ENCODE measurements at places on chromosomes 6 and 20.

GRCh38 chr20:62451156-62451767 lies 23.9 kb upstream of the RBBP8NL start:
- no peak for DNase-seq

- DNase-seq: no peak
Measured at GRCh38 chr6:150719099-150719766, 119.5 kb downstream of the PLEKHG1 start.

DNA sequence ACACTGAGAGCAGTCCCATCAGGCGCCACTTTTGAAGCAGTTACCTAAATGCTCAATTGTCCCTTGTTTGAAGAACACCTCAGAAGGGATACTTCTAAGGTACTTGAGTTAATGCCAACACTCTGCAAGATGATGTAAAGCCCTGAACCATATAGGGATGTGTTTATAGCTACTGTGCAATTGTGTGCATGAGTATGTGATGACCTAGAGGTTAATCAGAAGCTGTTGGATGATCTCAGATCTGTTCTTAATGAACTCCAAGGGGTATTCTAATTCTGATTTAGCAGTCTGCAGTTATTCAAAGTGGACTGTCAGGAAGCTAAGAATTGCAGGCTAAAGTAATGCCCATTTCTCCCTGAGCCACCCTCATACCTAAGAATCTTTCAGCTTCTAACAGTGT lies 158.3 kb downstream of the TMEM242 start:
- no peak for DNase-seq

GRCh38 chr6:167247814-167248595 lies 43.1 kb upstream of the UNC93A start:
- DNase-seq: no peak

GRCh38 chr20:3275966-3276679 lies 37.1 kb upstream of the SLC4A11 start:
- no peak for DNase-seq

Data from HS-27A (cell line).